Fibroblast of skin of abdomen (primary cell): ENCODE measurements at places on chromosomes 13 and 19.

DNA sequence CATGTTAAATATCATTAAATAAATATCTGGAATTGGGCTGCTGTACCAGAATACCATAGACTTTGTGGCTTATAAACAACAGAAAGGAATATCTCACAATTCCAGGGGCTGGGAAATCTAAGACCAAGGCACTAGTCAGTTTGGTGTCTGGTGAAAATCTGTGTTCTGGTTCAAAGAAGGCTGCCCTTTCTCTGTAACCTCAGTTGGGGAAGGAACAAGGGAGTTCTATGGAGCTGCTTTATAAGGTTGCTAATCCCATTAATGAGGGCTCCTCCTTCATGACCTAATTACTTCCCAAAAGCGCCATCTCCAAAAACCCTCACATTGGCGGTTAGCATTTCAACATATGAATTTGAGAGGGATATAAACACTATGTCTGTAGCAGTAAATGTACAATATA is 480.9 kb downstream of the GPC5 start:
- no peak for DNase-seq

DNA sequence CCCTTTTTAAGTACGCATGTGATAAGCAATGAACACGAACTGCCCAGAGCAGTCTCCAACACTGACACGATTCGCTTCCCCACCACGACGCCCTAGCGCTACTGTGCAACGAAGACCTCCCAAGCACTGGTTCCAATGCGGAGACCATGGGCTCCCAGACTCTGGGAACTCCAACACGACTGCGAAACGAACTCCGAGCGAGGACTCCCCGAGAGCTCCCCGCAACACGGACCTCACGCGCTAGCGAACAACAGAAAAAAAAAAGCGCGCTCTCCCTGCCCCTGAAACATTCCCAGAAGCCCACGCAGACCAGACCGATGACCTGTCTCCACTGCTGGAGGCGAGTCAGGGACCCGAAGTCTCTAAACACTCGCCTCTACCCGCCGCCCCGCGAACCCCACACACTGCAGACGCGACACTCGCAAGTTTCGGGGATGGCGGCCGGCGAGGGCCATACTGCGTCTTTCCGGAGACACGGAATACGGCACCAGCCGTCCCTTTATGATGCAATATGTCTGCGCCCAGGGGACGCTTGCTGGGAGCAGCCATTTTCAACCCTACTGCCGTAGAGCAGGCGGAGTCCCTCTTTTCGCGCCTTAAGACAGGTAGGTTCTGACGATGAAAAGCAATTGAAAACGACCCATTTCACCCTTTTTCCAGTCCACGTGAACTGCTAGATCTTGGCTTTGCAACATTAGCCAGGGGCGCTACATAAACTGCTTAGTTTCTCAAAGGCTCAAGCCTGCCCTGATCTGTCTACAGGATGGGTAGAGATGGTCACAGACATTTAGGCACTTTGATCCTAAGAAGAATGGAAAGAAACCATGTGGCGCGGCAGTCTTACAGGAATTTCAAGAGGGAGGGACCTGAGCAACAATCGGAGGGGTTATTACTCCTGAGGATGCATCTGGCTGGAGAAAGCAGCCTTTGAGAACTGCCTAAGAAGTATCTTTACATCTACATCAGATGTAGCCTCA is at the start of gene ZNF577:
TSS of gene ZNF577 (minus strand) at position 430 of the 977 bp plus-strand sequence. CDS start 7,569 bp downstream, outside the sequence.
- peak; percentile 95 for DNase-seq

GRCh38 chr13:31927219-31927653 is 104.3 kb upstream of the FRY start:
- DNase-seq, result no peak

- DNase-seq, result no peak
Measured at GRCh38 chr13:88461272-88462009, 790.3 kb downstream of the SLITRK5 start.

DNA sequence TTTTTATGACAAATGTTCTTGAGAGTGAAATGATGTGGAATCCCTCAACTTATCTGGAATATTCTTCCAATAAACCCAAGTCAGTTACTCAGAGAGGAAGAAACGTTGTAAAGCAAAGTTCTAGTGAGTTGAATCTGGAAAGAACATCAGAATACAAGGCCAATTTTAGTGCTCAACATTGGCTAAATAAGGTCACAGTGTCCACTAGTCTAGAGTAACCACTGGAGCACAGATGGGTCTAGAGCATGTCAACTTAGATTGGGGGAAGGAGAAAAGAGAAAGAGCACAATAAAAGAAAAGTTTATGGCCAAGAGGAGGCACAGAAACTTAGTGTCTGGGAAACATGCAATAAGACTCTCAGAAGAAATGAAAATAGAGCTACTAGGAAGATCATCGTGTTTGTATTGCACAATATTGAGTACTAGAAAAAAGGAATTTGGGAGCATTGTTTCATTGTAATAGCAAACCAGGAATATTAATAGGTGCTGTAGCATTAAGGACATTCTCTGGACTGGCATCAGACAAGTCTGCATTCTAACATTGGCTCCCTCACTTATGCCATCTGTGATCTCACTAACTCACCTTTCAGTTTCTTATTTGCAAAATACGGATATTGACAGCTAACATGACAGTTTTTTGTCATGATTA is 1318.5 kb downstream of the PCDH9 start:
- DNase-seq, result no peak

DNA sequence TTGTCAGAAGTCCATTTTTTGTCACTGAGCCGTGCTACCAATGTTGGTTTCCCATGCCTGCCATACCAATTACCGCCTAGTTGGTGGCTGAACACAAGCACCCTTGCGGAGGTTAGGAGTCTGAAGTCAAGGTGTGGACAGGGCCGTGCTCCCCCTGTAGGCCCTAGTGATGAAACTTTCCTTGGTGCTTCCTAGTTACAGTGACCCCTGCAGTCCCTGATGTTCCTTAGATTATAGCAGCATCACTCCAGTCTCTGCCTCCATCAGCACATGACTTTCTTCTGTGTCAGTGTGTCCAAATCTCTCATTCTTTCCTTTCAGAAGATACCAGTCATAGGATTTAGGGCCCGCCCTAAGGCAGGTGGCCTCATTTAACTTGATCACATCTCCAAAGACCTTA is 99.0 kb downstream of the MYO16 start:
- no peak for DNase-seq

DNA sequence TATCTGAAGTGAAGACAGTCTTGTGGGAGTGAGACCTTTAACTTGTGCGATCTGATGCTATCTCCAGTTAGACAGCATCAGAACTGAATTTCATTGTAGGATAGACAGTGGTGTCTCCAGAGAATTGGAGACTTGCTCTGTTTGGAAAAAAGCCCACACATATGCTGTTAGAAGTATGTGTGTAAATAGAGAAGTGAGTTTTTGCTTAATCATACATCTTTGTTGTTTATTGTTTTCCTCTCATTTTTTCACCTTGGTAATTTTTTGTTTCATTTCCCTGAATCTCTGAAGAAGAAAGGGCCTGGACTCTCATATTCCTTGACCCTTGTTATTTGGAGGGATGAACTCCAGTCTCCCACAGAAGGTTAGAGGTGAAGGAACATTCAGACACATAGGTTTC is 21.8 kb downstream of the FPR3 start:
- DNase-seq, result no peak

DNA sequence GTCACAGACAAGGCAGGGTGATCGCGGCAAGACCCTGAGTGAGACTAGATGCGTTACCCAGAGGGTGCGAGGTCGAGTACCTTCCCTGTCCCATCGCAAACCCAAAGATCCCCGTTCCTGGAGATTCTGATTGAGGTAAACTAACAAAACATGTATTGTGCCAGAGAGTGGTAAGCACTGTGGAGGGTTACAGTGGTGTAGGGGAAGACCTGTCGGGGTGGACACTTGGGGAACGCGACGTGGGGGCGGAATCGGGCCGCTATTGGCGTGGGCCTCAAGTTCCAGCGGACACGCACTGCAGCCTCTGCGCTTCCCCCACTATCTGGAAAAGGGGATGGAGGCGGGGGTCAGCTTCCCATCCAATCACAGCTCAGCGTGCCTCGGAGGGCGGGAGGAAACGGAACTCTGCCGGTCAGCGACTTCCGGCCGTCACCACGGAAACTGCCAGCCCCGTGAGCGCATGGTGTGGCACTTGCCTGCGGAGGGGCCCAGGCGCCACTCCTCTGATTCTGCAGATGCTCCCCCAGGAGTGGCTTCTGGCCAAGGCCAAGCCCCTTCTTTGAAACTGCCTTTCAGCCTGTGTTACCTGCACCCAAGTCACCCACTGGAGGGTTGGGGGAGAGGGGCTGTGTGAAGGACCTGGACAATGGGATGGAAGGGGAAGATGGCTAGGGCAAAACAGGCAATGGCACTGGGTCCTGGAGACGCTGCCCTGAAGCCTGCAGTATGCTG is 1.0 kb upstream of the UBE2M start:
- peak; percentile 92 for DNase-seq

GRCh38 chr19:22438011-22438410 is 15.9 kb upstream of the ZNF98 start:
- no peak for DNase-seq

DNA sequence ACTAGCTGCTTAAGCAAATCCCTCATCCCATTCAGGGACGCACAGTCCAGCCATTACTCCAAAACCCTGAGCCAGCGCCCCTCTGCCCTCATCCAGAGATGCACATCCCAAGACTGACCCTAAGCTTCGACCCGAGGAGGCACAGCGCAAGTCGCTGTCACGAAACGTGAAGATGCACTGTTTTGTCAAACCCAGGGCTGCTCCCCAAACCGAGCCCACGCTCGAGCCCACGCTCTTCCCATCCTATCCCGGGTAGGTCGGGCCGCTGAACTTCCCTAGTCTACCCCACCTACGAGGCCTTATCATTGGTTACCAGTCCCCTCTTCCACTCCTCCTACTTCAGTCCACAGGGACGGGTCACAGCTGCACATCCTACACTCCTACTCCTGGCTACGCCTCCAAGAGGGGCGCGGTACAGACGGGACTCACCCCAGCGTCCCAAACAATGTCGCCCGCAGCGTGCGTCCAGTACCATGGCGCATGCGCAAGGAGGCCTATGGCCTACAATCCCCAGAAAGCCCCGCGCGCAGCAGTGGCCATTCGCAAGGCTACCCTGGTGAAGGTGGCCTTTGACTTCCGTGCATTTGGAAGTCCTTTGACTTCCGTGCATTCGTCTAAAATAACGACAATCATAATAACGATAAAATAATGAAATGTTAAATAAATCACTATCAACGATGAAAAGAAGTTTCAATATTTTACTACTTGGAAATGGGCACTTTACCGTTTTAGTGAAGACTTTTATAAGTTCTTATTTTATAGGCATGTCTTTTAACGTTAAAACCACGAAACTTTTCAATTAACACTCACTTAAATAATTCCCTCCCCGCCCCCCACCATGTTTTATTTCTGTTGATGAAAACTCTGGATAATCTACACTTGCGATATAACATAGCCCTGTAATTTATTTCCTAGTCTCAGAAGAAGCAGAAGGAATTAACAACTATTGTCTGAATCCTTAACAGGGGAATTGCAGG is at the start of gene ZNF285:
TSS of gene ZNF285 (minus strand) at position 470 of the 977 bp plus-strand sequence. CDS start 4,395 bp downstream, outside the sequence.
- peak; percentile 97 for DNase-seq

GRCh38 chr13:77168237-77168636 is 141.3 kb upstream of the FBXL3 start:
- no peak for DNase-seq
